Activated CD8-positive, alpha-beta T cell treated with anti-CD3 and anti-CD28 coated beads, Interleukin-2, amount 10 ng/mL, durations not matched to agents 7 days and 5 days (primary cell): ENCODE measurements at places on chromosomes 2 and 18. TPM values are rescaled to one million over a fixed set of nuclear protein-coding genes. Genes with fewer than 3 reads are reported as not detected.
A peak's percentile ranks its signal among the peaks of the same experiment; 100 is the strongest.

The RNF152 gene
- total RNA-seq, result not detected

GRCh38 chr18:23689031-23689615 lies at the start of gene LAMA3:
Gene LAMA3 (plus strand): TSS chr18:23689453. CDS start chr18:23689684, 231 bp downstream.
- DNase-seq, result peak; percentile 29

GRCh38 chr2:30321466-30321865 lies 90.1 kb downstream of the LBH start:
- DNase-seq, result no peak

DNA sequence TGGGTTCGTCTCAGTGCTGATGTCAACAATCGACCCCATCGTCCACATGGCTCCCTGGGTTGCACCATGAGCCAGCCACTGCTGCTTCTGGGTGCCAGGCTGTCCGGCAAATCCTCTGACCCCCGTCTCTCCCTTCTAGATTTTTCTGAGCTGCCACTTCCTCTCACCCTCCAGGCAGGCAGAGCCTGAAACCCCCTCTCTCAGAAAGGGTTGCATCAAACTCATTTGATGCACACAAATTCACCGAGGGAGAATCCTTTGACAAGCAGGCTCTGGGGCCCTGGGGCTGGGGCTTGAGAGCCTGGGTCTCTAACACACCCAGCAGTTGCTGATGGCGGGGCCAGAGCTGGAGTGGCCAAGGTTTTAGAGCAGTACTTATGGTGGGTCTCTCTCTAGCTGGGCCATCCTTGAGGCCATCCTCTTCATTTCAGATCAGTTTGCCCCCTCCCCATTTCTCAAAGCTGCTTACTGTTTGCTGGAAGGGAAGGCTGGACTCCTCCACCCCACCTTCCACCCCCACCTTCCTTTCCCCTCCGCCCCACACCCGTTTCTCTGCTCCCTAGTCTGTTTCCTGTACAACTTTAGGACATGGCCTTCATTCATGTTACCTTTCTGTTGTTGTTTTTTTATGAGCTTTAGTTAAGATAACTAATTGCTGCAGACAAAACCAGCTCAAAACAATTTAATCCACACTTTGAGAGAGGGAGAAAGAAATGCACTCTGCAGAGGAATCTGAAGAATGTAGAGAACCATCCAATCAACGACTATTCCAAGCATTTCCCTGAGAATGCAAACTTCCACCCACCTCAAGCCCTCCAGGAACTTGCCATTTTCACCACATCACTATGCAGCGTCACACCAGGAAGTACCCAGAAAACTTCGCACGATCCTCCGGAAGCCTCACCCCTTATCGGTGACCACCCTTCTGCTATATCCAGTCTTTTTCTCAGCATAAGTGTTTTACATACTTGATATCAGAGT lies 69.5 kb downstream of the ARL4C start:
- DNase-seq, result peak; percentile 58

The LBX2 gene
- total RNA-seq, result 0.68 TPM

DNA sequence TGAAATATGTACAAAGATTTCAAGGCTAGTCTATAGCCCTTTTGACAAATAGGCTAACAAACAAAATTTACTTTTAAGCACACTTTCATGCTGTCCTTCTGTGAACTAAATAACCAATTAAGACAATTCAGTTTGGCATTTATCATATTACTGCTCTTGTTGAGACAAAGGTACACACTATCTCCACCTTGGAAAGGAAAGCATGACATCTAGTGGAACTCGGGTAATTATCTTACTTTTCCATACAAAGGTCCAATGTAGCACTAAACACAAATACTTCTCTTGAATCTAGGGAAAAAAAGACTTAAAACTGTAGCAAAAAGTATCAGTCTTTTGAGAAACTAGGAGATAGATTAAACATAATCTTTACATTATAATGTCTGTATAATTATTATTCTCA lies 125.0 kb upstream of the CD226 start:
- no peak for DNase-seq

The PXDN gene
- 0.26 TPM for total RNA-seq

The GPR39 gene
- not detected for total RNA-seq

DNA sequence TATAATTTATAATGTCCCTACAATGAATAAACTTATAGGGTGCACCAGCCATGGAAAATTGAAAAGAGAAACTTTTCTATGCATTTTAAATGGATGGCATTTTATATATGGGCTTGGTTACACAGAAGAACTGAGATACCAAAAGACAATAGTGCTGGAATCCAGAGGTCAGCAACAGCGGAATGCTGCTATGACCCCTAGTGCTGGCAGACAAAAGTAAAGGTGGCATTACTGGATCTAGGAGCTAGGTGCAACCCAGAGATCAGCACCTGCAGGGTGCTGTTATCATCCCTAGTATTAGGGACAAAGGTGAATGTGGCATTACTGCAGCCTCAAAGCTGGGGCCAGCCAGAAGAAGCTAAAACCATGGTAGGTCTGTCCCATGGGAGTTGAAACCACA lies 392.7 kb upstream of the ST6GAL2 start:
- no peak for DNase-seq
